GM12891 (cell line): ENCODE measurements at places on chromosomes 11 and 22.

- DNase-seq = no peak
These were observed 51.7 kb downstream of the NAT10 start for GRCh38 chr11:34157163-34157562.

GRCh38 chr11:63672156-63672463 lies 934 bp upstream of the ATL3 start:
- no peak for DNase-seq

DNA sequence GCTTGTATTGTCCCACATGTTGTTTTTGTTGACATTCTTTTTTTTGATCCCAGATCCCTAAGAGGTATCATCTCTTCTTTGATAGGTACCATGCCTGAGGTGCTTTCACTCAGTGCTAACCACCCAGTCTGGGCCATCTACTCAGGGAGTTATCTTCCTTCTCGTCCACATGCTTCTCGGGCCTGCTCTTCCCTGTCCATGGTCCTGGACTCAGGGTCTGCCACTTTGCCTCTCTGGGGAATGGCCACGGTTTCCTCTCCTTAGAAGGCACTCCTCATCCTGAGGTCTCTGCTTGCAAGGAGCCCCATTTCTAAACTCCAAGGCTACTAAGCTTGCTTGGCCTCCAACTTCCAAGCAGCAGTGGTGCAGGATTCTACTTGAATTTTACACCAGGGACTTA lies 227.0 kb upstream of the NCAM1 start:
- DNase-seq = no peak

- DNase-seq = no peak
These were observed 46.9 kb downstream of the C11orf71 start for GRCh38 chr11:114353443-114353842.

DNA sequence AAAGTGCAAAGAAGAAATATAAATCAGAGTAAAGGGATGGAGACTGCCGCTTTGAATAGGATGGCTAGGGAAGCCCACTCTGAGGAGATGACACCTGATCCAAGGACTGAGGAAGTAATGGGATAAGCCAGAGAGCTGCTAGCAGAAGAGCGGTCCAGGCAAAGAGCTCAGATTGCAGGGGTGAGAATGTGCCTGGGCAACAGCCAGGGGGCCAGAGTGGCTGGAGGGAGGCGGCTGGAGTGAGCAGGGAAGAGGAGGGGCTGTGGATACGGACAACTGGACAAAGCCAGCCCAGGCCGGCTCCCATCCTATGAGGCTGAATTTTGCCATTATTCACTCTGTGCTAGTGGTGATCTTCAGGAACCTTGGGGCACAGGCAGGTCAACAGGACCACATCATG lies 360.3 kb upstream of the SYN3 start:
- DNase-seq = no peak

DNA sequence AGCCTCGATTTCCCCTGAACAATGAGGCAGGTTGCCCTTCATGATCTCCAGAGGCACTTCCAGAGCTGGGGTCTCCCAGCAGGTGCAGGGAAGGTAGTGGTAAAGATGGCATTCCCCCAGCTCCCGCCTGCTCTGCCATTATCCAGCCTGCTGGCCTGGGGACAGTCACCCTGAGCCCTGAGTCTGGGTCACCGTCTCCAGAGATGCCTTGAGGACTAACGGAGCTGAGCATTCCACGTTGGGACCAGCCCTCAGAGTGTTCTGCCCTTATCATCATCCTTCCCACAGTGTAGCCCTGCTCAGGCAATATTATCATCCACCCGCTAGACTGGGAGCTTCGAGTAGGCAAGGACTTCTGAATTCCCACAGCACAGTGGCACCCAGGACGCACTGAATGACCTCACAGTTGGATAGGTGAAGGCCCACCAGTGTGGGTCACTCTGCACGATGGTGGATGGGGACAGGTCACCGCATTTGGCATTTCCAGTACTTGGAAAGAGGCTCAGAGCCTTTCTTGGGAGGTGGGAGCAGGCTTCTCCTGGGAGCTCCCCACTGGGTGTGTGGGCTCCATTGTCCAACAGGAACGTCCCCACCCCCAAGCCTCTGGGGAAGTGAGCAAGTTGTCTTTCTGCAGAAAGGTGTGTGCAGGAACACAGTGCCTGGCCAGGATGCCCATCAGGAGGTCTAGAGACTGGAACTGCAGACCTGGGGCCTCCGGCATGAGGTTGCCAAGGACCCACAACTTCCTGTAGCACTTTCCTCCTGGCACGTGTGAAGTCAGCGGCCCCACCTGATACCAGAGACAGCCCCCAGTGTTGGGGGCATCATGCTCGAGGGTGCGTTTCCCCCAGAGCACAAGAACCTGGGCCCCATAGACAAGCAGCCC lies 51.4 kb upstream of the WNT7B start:
- DNase-seq = no peak

- DNase-seq = no peak
These were observed 134.3 kb downstream of the MN1 start for GRCh38 chr22:27667121-27667843.

DNA sequence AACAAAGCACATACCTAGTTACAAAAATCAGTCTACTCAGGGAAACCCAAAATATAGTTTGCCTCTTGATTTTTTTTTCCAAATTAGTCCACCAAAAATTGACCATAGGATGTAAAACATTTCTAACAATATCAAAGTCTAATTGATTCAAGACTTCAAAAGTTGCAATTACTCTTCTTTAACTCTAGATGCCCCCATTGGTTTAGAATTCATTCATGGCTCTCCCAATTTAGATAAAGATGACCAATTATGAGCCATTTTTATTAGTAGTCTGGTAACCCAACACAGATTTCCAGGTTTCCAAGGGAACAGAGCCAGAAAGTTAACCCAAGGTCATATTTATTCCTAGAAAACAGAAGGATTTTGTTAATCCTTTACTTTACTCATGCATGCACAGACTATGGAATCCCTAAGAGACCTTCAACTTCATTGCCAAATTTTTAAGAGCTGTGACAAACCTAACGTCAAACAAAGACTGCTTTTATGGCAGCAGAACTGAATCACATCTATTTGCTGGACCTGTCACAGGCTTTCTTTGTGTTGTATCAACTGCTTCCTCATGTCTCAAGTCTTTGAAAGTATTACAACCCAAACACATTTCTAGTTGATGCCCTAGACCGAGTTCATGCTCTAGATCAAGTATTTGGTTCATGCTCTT lies 55.3 kb downstream of the C22orf42 start:
- no peak for DNase-seq

DNA sequence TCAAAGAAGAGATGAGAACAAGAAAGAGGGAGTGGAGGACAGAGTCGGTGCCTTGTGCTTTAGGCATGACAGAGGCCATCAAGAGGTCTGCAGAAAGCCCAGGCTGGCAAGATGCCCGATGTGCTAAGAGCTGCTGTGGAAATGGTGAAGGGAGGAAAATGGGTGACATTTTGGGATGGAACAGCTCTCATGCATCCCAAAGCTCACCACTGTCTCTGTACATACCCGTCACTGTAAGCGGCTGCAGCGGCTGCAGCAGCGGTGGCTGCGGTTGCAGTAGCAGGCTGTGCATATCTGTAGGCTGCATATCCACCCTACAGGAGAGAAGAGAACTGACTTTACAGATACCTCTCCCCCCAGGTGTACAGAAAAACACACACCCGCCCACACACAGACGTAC lies 28.6 kb downstream of the APOL5 start:
- DNase-seq = no peak

GRCh38 chr11:64239662-64240434 lies 1.0 kb upstream of the FKBP2 start:
- DNase-seq = no peak
